NCI-H1105 (cell line): ENCODE measurements at places on chromosomes 16 and 17.

DNA sequence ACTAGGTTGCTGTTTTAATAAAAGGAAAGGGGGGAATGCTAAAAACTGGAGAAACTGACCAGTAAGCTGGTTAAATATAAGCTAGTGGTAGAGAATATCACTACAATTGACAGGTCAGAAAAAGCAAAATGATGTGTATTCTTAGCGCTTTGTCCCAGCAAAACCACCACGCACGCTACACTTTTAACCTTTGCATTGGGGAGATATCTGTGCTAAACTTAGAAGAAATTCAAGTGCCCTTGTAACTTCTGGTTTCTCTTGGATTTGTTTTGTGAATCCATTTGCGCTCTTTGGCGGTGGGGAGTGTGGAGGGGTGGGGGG is 1.4 kb downstream of the GAN start:
- DNase-seq, result no peak

- DNase-seq, result peak; percentile 58
Measured at GRCh38 chr17:20121359-20122253, 112.4 kb downstream of the SPECC1 start.

- DNase-seq, result no peak
Measured at GRCh38 chr16:75389096-75389690, 44.1 kb downstream of the CFDP1 start.

DNA sequence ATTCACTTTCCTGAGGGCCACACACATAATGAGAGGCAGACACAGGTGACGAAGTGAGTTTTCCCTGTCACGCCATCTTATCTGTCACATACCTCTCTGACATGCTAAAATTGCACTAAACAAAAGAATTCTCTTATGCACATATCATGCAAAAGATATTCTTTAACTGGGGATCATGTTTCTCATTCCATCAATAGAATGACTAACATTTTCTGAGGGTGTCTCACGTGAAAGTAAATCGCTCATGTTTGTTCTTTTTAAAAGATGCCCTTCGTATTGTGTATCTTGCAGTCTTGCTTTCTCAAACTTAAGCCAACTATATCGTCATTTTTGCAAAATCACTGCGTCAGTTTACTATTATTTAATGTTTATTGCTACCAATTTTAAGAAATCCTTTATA is 306.4 kb downstream of the WWOX start:
- no peak for DNase-seq

DNA sequence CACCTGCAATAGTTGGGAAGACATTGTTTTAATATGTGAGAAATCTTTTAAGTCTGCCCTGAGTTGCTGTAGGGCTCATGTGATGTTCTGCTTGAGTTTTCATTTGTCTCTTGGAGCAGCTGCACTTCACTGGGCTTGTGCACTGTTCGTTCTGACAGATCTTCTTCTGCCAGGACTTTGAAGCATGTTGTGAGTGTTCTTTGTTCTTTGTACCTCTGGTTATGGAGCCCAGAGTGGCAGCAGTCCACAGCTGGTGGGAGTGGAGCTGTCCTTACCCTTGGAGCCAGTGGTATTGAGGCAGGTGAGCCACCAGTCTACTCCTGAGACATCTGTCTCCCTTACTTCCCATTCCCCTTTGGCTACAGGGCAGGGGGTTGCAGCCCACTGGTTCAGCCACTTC is 64.6 kb downstream of the GNAO1 start:
- no peak for DNase-seq

DNA sequence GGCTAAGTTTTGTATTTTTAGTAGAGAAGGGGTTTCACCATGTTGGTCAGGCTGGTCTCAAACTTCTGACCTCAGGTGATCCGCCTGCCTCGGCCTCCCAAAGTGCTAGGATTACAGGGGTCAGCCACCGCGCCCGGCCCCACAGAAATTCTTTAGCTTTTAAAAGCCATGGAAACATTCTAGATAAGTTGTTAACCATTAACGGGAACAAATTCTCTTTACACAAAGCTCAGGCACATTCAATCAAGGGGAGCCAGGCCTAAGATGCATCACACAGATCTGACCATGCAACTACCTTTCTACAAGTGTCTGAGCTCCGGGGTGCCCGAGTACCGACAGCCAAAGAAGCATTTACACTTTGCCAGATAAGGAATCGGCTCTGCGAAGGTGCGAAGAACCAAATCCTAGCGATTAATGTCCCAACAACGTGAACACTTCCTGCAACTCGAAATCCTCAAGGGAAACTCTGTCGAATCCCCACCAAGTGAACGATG is 1.0 kb downstream of the EMC8 start:
- DNase-seq, result no peak

GRCh38 chr17:12250973-12251372 is 230.3 kb downstream of the MAP2K4 start:
- no peak for DNase-seq

GRCh38 chr16:24771132-24771778 is 41.8 kb downstream of the TNRC6A start:
- DNase-seq, result no peak

- DNase-seq, result no peak
Measured at GRCh38 chr17:79791735-79792161, 5.1 kb downstream of the CBX8 start.

- DNase-seq, result peak; percentile 41
Measured at GRCh38 chr17:42422958-42423712, at the start of gene CAVIN1. Gene CAVIN1 (minus strand): TSS chr17:42423256. CDS start chr17:42423097, 159 bp downstream.

- DNase-seq, result no peak
Measured at GRCh38 chr17:16977932-16978331, 6.0 kb upstream of the TNFRSF13B start.

DNA sequence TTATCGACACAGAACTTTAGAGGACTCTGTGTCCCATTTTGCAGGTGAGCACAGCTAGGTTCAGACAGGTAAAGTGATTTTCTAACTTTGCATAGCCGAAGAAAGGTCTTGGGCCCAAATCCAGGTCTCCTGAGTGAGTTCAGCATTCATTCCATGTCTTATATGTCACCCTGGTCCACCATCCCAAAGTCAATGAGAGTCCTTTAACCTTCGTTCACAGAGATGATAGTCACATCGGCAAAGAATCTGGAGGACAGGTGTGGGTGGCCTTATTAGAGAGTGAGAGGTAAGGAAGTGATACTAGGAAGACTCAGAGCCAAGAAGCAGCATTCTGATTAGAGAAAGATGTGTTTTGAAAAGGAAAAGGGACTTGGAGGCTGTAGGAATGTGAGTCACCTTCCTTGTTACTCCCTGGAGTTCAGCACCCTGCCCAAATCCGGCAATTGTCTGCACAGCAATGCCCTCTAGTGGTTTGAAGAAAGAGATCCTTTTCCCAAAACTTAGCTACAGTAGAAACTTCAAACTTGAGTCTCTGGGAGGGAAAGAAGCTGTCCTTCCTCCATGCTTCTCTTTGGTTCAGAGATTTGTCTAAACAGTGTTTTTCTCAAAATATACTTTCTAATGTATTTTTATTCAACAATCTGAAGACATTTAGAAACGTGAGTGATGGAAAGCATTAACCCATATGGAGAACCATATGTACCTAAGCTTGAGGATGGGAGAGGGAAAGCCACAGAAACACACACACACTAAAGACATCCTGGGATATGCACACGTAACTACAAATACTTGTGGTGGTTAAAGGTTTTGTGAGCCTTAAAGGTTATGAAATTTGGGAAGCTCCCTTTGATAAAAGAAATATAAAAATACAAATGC is 96.4 kb upstream of the SHISA6 start:
- DNase-seq, result peak; percentile 31

- no peak for DNase-seq
Measured at GRCh38 chr16:22847100-22847499, 33.1 kb downstream of the HS3ST2 start.

DNA sequence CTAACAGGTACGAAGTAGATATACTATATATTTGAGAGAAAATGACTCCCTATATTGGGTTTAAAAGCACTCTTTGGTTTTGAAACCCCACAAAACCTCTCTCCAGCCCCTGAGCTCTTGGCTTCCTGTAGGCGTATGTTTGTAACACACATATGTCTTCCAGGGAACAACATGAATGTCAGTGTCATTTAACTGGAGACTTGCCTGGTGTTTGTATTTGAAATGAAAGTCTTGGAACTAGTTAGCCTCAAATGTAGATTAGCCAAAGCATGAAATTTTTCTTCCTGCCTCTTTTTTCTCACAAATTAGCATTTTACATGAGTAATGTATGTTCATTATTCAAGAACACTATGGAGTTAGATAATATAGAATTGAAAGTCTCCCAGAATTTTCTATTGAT is 411.8 kb upstream of the ASIC2 start:
- DNase-seq, result no peak

GRCh38 chr16:87927195-87927562 is 9.2 kb downstream of the CA5A start:
- DNase-seq, result no peak

DNA sequence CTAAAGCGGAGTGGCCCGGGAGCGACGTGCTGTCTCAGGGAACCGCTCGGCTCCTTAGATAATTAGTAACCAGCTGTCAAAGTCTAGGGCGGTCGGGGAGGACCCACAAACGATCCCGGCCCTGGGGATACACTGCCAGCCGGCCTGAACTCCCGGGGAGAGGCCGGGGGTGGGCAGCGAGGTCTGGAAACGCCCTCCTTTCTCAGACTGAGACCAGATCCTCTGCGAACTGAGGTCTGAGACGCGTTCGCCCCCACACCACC is 1.3 kb downstream of the HNF1B start:
- DNase-seq, result no peak

- peak; percentile 56 for DNase-seq
Measured at GRCh38 chr17:81519284-81520020, 6.9 kb upstream of the ACTG1 start.

GRCh38 chr16:85379041-85380001 is 233.8 kb upstream of the GSE1 start:
- DNase-seq, result no peak

GRCh38 chr17:15321556-15322251 is 19.7 kb downstream of the TEKT3 start:
- DNase-seq, result no peak

DNA sequence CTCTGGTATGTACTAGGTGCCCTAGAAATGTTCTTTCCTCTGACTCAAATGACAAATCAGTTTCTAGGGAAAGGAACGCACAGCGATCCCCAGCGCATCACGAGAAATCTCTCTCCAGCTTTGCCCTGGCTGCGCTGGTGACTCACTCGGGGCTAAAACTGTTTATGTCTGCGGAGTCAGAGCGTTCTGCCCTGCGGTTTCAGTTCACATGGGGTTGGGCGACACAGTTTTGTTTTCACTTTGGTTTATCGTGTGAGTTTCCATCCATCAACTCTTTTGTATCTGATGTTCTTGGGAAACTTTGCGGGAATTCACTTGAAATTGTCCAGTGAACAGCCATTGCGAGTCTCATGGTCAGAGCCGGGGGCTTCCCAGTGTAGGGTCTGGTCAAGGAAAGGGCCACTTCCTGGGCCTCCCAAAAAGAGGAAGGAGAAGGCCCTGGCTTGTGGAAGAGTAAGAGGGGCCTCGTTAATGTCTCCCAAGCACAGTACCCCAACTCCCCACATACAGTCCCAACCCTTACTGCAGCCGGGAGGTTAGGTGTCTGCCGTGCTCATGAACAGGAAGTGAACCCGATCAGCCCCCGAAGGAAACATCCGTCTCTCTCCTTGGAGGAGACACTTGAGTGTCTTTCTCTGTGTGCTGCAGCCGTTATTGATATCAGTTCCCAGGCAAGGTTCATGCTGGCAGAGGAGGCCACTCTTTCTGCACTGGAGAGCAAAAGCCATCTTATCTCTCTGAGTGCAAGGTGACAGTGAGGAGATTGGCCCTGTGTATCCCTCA is 643.2 kb downstream of the WWOX start:
- DNase-seq, result no peak

DNA sequence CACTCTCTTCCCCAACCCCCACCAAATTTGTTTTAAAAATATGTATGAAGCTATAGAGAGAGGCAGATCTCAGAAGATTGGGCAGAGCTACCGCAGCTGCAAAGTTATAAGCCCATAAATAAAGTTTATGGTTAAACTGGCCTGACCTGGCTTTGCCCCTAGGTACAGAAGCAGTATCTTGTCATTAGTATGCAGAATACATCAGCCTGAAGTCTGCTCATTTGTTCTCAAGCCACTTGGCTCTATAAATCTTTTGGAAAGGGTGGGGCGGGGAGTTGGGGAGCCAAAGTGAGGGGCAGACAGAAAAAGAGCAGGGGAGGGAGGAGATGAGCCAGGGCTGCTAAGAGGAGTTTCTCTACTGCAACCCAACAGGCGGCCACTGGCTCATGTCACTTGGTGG is 113.2 kb downstream of the SOX9 start:
- no peak for DNase-seq

- DNase-seq, result no peak
Measured at GRCh38 chr16:66481081-66481942, 54.2 kb downstream of the BEAN1 start.

- no peak for DNase-seq
Measured at GRCh38 chr17:12320286-12320685, 299.6 kb downstream of the MAP2K4 start.

GRCh38 chr16:88758227-88758943 is 26.6 kb downstream of the PIEZO1 start:
- DNase-seq, result no peak

DNA sequence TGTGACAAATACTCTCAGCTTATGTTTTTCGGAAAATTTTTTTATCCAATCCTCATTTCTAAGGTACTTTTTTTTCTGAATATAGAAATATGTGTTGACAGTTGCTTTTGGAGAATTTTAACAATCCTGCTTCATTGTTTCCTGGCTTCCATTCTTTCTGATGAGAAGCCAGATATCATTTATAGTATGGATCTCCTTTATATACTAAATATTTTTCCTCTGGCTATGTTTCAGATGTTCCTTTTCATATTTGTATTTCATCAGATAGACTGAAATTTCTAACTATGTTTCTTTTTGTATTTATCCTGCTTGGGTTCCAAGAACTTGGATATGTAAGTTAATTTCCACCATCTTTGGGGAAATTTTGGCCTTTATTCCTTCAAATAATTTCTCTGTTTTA is 138.9 kb upstream of the CDH11 start:
- DNase-seq, result no peak

- peak; percentile 62 for DNase-seq
Measured at GRCh38 chr17:43694081-43694870, 32.6 kb upstream of the MEOX1 start.

DNA sequence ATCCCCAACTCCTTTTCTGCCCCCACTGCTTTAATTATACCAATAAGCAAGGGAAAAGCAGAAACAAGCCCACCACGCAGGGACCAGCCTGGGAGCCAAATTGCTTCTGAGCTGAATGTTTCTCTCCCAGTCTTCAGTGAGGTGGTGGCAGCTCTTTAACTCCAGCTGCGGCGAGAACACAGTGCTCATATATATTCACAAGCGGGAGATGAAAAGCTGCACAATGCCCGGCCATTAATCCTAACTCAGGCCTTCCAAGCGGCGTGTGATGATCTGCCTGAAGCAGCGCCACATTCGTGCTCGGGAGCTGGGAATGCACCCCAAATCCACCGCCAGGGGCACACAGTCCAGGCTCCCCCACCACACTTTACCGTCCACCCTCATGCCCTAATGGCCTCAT is 203.7 kb upstream of the SDK2 start:
- DNase-seq, result no peak

- no peak for DNase-seq
Measured at GRCh38 chr17:40615068-40615840, 32.4 kb downstream of the SMARCE1 start.

GRCh38 chr16:57886427-57886826 is 84.1 kb upstream of the KIFC3 start:
- DNase-seq, result no peak
